ENCODE measurements at places on chromosomes 16 and 17.

GRCh38 chr16:70715860-70716357 lies 30.1 kb upstream of the MTSS2 start:
- no peak for DNase-seq

DNA sequence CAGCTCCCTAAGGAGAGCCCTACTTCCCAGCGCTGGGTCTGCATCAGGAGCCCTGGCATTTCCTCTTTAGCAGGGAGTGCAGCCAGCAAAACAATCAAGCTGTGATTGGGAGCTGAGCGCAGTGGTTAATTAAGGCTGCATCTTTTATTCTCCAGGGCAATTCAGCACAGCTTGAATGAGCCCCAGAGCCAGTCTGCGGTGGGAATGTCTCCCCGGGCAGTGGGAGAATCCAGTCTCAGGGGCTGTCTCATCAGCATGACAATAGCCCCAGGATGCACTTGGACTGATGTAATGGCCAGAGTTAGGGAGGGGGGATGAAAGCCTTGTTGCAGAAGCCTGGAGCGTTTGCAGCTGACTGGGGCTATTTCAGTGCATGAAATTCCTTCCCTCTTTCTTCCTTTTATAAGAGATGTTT lies 292.6 kb upstream of the SOX9 start:
- no peak for DNase-seq

GRCh38 chr17:46163929-46164594 lies 29.2 kb downstream of the KANSL1 start:
- no peak for DNase-seq

- no peak for DNase-seq
These were observed 1.0 kb downstream of the HOXB5 start for GRCh38 chr17:48592577-48592976.

DNA sequence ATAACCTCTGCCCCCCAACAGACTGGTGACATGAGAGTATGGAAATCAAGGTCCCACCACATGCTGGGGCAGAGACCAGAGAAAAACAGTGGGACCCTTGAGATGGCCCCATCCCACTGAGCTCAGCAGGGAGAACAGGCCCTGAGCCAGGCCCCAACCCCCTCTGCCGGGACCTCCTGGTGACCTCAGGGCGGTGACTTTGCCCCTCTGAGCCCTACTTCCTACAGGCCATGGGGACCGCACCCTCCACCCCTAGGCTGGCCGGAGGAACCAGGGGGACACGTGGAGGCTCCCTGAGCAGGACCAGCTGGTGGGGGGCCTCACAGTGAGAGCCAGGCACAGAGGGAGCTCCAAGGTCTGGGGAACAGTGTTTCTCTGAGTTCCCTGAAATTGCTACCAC lies 13.8 kb upstream of the SRRM2 start:
- DNase-seq = no peak

GRCh38 chr16:49455181-49455990 lies 81.8 kb downstream of the C16orf78 start:
- no peak for DNase-seq

GRCh38 chr17:17729620-17730249 lies 48.5 kb downstream of the RAI1 start:
- DNase-seq = peak; percentile 48

DNA sequence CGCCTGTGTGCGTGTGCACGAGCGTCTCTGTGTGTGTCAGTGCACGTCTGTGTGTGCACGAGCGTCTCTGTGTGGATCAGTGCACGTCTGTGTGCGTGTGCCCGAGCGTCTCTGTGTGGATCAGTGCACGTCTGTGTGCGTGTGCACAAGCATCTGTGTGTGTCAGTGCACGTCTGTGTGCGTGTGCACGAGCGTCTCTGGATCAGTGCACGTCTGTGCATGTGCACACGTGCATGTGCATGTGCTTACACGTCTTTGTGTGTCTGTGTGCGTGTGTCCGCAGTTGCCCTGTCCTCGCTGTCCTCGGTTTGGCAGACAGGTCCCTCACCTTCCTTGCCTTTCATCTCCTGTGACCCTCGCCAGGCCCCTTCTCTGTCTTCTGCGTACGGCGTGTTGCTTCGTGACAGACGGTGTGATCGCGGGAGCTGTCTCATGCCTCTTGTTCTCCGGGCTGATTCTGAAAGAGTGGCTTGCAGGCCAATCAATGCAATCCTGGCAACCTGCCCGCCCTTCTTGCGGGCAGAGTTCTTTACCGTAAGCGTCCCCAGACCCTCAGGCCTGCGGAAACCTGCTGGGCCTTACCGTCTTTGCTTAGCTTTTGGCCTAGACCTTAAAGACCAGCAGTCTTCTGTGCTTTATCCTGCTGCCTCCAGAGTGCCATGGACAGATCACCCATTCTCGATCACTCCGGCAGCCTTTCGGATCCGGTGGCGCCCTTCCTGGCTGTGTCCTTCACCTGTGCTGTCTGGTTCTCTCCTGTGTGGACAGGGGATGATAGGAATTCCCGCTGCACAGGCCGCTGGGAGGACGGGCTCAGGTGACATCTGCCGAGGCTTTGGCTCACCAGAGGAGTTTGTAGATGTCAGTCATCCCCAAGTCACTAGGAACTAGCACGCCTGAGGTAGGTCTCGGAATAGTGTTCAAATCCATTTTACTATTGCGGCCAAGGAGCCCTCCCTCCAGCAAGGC lies 18.5 kb downstream of the MLYCD start:
- DNase-seq = no peak

DNA sequence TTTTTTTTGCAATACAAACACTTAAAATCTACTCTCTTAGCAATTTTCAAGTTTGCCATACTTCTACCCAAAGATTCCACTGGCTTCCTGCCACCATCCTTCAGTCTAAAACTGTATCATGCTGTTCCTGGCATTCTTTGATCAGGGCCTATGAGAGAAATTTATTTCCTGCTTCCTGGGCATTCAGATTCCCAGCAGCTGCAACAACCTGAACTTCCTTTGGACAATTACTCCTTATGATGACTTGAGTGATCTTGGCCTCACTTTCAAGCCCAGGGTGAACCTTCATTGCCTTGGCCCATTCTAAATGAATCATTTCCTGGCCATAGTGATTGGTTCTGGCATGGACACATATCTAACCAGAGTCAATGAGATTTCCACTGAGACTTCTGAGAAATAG lies 18.0 kb upstream of the MON1B start:
- no peak for DNase-seq

DNA sequence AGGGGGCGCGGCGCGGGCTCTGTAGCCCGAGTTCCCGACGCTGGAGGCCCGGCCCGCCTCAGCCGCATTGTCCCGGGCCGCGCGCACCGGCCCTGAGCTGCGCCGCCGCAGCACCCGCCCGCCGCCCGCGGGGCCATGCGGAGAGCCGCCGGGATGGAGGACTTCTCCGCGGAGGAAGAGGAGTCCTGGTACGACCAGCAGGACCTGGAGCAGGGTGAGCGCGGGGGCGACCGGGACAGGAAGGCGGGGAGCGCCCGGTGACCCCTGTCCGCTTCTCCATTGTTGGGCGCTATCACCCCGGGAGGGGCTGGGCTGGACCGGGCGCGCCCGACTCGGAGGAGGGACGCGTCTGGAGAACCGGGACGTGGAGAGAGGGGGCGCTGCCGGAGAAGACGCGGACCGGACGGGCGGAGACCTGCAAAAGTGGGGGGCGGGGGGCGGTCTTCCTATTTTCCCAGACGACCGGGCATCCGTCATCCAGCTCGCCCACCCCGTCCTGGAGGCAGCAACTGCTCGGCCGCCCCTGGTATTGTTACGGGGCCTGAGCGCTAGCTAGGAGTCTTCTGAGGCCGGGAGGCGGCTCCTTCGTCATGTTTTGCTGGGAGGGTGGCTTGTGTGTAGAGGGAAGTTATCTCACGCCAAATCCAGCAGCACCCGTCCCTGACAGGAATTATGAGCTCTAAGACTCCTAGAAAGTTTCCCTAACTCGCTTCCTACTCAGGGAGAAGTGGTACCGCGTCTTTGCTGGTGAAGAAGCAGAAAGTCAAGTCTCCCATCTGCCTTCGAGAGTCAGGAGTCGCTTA lies 678 bp downstream of the CDR2L start:
- DNase-seq = no peak

GRCh38 chr16:17194190-17194780 lies 276.5 kb downstream of the XYLT1 start:
- peak; percentile 45 for DNase-seq

GRCh38 chr16:25390761-25391160 lies 133.1 kb upstream of the ZKSCAN2 start:
- no peak for DNase-seq

GRCh38 chr17:4919511-4920047 lies 12.5 kb upstream of the GP1BA start:
- DNase-seq = no peak

DNA sequence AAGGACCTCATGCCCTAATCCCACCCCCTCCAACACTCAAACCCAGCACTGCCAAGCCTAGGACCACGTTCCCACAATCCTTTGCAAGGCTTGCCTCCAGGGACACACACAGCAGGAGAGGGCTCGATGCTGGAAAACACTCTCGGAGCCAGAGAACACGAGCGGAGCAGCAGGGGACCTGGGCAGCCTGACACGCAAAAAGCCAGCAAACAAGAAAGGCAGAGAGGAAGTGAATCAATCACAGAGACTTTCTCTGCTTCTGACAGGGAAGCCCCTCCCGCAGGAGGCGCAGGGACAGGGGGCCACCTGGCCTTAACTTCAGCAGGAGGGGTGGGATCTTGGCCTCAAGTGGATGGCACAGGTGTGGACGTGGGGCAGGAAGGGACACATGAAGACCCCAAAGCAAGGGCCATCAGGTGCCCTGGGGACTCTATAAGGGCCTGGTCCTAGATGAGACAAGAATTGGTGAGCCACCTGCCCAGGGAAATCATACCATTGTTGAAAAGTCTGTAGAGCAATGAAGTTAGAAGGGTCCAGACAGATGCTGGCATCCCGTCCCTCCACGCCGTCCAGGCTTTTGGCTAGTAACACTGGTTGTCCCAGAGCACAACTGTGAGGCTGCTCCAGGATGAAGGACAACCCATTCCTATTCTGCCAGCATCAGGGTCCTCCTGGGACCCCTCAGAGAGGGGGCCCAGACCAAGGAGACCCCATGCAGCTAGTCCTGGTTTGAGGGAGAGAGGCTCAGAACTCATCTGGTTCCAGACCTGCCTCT lies 2.2 kb downstream of the SDK2 start:
- DNase-seq = no peak

GRCh38 chr16:70685061-70685937 lies 554 bp downstream of the MTSS2 start:
- DNase-seq = no peak

GRCh38 chr17:80718428-80718827 lies 173.8 kb downstream of the RPTOR start:
- no peak for DNase-seq

GRCh38 chr17:8243827-8244226 lies 4.0 kb downstream of the CTC1 start:
- no peak for DNase-seq

GRCh38 chr17:45646288-45646988 lies 137.7 kb upstream of the CRHR1 start:
- no peak for DNase-seq

DNA sequence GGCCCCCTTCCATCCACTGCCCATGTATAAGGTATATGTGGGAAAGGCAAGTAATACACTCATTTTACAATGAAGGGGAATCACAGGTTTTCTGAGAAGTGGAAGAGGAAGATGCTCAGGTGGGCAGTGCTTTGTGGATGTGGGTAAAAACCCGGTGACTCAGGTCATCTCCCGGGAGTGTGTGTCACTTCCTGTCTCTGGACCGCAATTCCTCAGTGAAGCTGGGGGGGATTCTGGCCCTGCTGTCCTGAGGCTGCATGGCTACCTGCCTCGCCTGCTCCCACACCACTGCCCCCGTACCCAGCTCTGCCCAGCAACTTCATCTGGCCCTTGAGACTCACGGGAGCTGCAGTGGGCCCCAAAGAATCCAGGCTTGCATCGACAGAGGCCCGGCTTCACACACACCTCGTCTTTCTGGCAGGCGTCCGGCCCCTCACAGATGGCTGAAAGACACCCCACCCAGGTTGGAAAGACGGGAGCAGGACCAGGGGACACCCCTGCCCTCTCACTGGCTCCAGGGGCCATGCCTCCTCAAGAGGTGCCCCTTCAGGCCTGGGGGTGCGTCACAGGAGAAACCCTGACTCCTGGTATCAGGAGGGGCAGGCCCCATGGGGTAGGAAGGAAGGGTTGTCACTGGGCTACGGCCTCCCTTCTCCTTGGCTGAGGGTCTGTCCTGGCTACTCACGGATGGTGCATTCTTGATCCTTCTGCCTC lies 882 bp downstream of the SCARF1 start:
- no peak for DNase-seq

- no peak for DNase-seq
These were observed 4.2 kb downstream of the DUSP3 start for GRCh38 chr17:43774304-43775250.

- DNase-seq = no peak
These were observed 34.7 kb downstream of the VAT1L start for GRCh38 chr16:77823067-77823466.

GRCh38 chr16:63856537-63856936 lies 1265.3 kb downstream of the CDH11 start:
- no peak for DNase-seq

- no peak for DNase-seq
These were observed 363.2 kb downstream of the SNX29 start for GRCh38 chr16:12339686-12340085.

DNA sequence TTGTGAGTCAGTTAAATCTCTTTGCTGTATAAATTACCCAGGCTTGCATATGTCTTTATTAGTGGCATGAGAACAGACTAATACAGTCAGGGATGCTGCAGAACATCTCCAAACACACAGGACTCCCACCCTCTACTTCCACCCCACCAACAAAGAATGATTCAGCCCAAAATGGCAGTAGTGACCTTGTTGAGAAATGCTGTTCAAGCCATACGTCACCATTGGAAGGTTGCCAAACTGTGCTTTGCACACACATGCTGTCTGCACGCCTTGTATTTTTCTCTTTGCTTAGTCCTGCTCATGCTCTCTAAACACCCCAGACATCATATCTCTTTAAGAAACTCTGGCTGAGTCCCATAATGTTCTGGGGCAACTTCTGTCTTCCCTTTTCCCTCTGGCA lies 589.6 kb downstream of the WWOX start:
- DNase-seq = no peak

DNA sequence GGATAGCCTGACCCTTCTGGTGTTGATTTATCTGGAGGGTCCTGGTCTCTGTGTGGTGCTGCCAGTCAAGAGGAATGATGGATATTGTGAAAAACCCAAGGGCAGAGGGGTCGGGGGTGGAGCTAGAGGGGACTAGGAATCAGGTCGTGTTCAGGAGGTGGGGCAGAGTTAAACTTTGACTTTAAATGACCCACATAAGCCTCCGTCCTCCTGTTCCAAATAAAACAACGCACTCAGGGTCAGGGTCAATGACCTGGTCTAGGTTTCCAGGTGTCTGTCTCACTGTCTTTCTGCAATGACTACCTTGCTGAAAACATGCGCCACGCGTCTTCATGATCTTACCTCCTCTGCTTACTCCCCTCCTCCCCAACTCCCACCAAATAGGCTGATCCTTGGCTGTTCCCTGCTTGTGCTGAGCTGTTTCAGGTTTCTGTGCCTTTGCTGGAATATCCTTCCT lies 14.7 kb downstream of the AOC3 start:
- DNase-seq = no peak

Data from T-helper 1 cell (primary cell).